ENCODE measurements at places on chromosomes 2 and 18.

- DNase-seq: no peak
These were observed 863.4 kb upstream of the SOX11 start for GRCh38 chr2:4828682-4829374.

- no peak for DNase-seq
These were observed 366.9 kb upstream of the SLC14A2 start for GRCh38 chr18:45248240-45248903.

- no peak for DNase-seq
These were observed 38.2 kb downstream of the ANKMY1 start for GRCh38 chr2:240519396-240520129.

GRCh38 chr2:130957915-130958314, 121.2 kb downstream of the ARHGEF4 start:
- DNase-seq: no peak

DNA sequence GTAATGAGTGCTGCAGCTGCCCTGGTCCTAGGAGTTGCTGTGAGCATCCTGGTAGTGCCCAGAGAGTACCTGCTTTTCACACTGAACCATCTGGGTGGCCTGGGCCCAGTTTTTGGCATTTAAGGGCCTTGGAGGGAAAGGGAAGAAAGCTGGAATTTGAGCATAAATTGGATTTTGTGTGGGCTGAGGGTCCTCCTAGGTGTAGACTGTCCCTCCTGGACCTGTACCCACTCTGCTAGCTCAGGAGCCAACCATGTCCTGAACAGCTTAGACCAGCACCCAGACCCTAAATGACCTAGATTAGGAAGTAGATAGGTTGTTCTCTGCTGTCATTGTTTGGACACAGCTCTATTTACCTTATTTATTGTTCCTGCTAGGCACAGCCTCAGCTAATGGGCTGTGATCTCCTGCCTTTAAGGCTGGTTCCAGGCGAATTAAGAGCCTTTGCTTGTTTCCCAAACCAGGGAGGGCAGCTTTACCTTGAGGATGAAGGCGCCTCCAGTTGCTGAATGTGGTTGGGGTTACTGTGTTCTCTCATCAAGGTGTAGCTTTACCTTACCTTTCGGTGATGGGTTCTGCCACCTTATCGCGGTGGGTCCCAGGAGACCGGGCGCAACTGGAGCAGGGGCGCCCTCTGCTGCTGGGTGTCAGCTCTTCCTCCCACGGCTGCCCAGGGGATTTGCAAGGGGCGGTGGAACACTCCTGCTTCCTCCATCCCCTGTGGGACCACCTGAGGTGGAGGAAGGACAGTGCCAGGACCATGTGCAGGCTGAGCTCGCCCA, 34.4 kb downstream of the ITGA6 start:
- peak; percentile 70 for DNase-seq

- no peak for DNase-seq
These were observed 63.0 kb downstream of the REEP1 start for GRCh38 chr2:86274265-86274917.

GRCh38 chr2:160679686-160680085, 186.1 kb upstream of the RBMS1 start:
- DNase-seq: no peak

DNA sequence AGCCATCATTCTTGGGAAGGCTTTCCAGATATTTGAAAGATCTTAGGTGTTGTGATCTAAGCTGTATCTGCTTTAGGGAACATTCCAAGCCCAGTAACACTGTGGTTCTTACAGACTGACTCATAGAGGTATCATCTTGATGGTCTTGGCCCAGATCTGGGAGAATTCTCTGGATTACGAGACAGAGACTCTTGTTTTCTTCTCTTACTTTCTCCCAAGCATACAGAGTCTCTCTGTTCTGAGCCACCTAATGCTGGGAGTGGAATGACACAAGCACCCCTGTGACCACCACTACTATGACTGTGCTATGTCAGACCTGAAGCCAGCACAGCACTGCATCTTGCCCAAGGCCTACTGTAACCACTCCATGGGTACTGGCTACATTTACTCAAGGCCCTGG, 81.0 kb upstream of the EPAS1 start:
- no peak for DNase-seq

GRCh38 chr2:143451642-143452281, 322.5 kb downstream of the ARHGAP15 start:
- no peak for DNase-seq

GRCh38 chr2:119259296-119259860, 35.7 kb downstream of the STEAP3 start:
- DNase-seq: no peak

GRCh38 chr2:99974275-99974674, 168.1 kb downstream of the AFF3 start:
- no peak for DNase-seq

GRCh38 chr2:109174626-109175349, 45.8 kb downstream of the SH3RF3 start:
- DNase-seq: no peak

DNA sequence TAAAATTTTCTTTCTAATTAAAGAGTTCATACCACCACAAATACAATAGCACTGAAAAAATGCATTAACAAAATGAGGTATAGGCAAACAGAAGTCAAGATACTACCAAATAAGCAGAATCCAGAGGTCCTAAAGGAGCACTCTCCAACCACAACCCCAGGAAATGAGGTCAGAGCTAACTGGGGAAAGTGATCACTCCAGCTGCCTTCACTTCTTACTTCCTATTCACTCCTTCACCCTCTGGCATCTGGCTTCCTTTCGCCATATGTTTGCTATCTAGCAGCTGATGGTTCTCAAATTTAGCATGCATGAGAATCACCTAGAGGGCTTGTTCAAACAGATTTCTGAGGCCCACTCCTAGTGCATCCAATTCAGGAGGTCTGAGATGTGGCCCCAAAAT, 212.6 kb upstream of the ACVR2A start:
- DNase-seq: no peak

DNA sequence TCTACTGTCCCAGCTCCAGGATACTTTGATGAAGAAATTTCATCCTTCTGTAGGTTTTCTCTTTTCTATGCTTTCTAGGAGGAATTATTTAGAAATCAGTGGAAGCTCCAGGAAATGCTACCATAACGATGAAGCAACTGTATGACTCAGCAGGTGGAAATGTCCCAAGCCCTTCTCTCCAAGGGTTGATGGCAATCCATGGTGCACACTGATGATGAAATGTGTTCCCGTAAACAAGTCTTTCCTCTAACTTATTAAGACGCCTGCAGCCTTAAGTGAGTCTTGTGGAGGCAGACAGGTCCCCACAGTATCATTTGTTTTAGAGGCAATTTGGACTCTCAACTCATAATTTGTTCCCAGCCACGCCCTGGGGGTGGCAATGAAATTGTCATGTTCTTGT, 777.6 kb upstream of the SOX11 start:
- no peak for DNase-seq

DNA sequence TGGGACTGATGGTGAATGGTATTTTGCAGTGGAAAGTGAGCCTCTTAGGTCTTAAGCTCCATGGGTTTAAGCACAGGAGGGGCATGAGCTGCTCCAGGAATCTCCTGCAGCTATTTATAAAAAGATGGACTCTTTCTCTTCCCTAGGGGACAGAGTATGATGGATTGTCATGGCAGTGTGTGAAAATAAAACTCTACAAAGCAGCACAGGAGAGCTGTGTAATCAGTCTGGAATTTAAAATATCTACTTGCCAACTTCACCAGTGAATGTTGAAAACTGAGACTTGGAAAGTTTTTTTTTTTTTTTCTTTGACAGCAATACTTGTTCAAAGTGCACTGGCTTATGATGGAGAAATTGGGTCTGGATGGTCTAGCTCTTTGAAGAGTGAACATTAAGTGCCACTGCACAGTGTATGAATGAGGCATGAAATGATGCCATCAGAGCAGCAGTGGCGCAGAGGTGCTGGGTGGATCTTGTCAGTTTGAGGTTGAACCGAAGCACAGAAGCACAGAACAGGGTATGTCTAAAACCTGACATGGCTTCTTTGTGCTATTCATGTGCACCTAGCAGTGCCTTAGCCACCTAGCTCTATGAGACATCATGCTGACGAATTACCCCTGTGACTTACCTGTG, 245.4 kb downstream of the PTPRM start:
- no peak for DNase-seq

DNA sequence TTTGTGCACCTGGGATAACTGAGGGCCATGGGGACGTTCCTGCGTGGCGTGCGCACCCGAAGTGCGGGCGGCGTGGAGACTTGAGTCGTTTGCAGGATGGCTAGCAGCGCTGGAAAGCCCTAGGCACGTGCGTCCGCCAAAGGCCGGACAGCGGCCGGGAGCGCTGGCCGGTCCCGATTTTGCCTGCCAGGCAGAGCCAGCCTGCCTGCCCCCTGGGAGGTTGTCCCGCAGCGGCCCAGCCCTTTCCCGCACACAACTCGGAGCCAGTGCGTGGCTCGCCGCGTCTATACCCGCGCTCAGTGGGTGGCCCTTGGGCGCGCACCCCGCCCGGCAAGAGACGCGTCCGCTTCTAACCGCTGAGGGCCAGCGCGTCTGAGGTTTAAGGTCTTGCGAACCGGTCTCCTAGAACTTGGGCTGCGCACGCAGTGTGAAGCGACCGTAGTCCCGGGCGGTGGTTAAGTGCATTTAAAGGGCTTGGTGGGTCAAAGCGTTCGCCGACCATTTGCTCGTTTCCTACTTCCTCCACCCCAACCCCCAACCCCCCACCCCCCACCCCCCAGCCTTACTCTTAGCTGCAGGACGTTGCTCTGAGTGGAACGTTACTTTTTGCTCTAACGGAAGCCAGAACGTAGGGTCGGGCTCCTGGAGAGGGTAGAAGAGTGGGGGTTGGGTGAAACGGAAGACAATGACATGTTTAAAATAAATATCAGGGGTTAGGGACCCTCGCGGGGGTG, 627 bp downstream of the CDCA7 start:
- peak; percentile 11 for DNase-seq

GRCh38 chr2:197515315-197515738, 539 bp upstream of the MOB4 start:
- no peak for DNase-seq

DNA sequence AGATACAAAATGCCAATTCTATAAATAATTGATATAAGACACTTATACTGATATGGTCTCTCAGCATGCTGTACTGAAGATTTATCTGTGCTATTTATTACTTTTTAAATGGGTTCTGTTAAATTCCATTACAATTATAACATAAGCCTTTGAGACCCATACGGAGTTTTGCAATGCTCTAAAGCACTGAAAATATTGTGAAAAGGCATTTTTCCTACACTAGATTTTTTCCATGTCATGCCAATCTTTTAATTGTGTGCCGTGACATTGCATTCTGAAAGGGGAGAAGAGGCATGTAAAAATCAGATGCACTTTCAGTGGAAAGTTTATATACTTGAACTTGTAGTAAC, 46.5 kb downstream of the EFEMP1 start:
- DNase-seq: no peak

DNA sequence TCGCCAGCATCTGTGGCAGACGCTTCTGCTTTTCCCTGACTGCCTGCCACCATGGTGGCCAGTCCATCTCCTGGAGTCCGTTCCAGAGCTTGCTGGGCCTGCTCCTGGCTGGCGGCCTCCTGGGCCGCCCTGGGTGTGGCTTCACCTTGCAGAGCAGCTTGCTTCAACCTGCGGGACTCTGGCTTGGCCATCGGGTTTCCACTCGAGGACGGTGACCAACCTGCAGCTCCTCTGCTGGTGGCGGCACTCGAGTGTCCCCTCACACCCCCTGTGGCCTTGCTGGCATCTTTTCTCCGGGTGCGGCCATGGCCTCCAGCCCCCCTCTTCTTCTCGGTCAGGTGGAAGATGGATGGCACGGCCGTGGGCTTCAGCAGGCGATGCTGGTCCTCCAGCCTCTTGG, 3.4 kb downstream of the THAP4 start:
- DNase-seq: no peak

DNA sequence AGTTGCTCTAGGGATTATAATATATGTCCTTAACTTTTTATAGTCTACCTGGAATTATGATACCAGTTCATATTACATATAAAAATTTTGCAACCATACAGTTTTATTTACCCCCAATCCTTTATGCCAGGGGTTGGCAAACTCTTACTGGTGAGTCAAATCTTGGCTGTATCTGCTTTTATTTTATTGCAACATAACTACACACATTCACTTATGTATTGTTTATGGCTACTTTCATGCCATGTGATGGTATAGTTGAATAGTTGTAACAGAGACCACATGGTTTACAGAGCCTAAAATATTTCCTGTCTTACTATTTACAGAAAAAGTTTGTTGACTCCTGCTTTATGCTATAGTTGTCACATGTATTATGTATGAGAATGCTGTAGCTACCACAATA, 25.8 kb upstream of the DLX2 start:
- no peak for DNase-seq

- DNase-seq: no peak
These were observed 142.4 kb upstream of the RBBP8 start for GRCh38 chr18:22790545-22791309.

GRCh38 chr2:131004446-131005209, 88.6 kb downstream of the FAM168B start:
- no peak for DNase-seq

- no peak for DNase-seq
These were observed 25.9 kb upstream of the ALPP start for GRCh38 chr2:232352511-232353091.

GRCh38 chr2:121362774-121363173, 77.8 kb upstream of the TFCP2L1 start:
- DNase-seq: no peak
